ENCODE measurements at places on chromosomes 2 and 18.

GRCh38 chr18:24923138-24923537 lies 428.8 kb downstream of the ZNF521 start:
- no peak for DNase-seq

DNA sequence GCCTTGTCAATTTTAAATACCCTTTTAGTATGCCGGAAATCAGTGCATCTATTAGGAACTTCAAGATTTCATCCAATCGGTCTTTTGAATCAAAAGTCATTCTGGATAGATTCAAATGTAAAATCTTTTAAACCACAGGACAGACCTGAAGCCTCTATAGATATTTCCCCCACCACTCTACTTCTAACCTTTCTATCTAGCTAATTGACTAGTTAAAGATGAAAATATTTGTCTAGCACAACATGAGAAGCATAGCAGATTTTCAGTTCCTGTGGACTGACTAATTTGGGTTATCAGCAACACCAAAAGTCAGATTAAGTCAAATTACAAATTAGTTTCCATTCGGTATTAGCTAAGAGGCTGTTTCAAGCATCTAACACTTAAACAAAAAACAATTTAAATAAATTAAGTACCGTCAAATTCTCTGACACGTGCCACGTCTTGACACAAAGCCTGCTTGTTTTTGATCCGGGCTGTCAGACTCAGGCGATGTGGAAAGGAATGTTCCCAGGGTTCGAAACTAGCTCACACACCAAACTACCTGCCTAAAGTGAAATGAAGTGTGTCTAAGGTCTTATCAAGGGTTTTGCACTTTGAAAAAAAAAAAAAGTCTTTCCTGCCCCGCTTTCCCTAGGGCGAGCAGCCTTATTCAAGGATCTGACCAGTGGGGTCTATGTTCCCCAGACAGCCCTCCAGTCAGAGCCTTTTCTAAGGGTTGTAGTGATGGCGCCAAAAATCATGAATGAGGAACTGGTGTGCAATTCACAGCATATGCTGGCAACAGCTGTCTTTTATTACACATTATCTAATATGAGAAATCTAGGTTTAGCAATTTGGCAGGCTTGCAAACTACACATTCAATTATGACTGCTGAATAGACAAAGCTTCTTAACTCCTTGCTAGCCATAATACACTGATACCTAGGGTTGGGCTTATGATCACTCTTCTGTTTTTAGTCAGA lies 4.7 kb downstream of the CYTIP start:
- peak; percentile 52 for DNase-seq

- DNase-seq: no peak
These were observed 480.2 kb upstream of the ACVR2A start for GRCh38 chr2:147364597-147364996.

DNA sequence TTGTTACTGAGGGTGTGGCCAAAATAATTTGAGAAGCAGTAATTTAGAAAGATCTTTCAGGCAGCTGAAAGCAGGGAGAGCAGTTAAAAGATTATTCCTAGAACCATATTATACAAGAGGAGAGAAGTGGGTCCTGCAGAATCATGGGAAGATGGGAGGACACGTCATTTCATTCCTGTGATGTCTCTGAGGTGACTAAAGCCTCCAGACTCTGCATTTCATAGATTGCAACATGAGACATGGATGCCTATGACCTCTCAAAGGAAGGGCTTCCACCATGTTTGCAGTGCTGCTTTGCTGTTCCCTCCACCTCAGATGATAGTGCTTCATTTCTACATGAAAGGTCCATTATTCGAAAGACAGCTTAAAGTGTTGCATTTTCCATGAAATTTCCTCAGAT lies 788.4 kb downstream of the TSN start:
- no peak for DNase-seq

GRCh38 chr2:8624855-8625398 lies 56.9 kb upstream of the ID2 start:
- DNase-seq: no peak

DNA sequence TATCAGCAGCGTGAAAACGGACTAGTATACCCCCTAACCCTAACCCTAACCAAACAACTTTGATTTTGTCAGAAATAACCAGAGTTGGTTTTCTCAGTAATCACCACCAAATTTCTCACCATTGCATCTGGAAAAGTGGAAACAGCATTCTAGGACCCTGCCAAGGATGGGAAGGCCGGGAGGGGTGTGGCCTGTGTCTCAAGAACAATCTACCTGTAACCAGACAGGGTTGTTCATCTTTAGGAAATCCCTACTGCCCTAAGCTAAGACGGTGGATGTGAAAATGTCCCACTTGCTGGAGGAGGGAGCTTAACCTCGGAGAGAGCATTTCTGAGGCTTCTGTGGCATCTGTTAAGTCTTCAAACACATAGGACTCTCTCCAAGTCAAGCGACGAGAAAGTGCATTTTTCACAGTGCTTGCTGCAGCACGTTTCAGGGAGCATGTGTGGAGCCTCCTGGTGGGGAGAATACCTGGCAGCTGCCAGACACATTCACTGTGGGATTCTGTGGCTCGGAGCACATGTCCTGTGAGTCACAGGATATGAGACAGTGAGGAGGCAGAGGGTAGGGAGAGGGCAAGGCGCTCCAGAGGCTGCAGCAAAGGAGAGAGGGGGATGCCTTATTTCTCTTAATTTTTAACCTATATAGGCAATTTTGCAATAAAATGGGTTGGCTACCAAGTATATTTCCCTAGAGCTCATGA lies 207.5 kb downstream of the SPP2 start:
- DNase-seq: peak; percentile 95

GRCh38 chr2:115165529-115166109 lies 723.2 kb downstream of the DPP10 start:
- DNase-seq: no peak

GRCh38 chr2:209998596-209998995 lies 3.8 kb upstream of the RPE start:
- no peak for DNase-seq

DNA sequence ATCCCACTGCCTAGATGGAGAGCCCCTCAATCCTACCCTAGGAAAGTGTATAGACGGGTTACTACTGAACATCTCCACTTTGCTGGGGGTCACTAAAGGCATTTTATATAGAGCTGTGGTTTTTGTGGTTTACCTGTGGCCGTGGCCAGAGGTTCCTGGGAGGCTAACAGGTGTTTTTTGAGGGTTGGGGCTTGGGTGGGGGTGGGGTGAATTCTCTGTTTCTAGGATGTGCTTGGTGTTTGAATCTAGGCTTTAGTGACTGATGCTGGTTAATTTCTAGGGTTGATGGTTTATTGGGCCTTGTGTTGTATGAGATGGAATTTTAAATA lies 7.7 kb downstream of the HOXD8 start:
- DNase-seq: no peak

GRCh38 chr2:143451642-143452281 lies 322.5 kb downstream of the ARHGAP15 start:
- DNase-seq: peak; percentile 54

GRCh38 chr18:35481960-35482366 lies 15.8 kb downstream of the INO80C start:
- DNase-seq: no peak

GRCh38 chr2:118049140-118049815 lies 35.4 kb upstream of the CCDC93 start:
- no peak for DNase-seq

- DNase-seq: peak; percentile 88
These were observed 115.1 kb upstream of the GPC1 start for GRCh38 chr2:240320204-240320993.

GRCh38 chr2:3343012-3343411 lies 34.6 kb downstream of the EIPR1 start:
- no peak for DNase-seq

GRCh38 chr2:111687911-111688310 lies 196.1 kb downstream of the ANAPC1 start:
- DNase-seq: no peak

DNA sequence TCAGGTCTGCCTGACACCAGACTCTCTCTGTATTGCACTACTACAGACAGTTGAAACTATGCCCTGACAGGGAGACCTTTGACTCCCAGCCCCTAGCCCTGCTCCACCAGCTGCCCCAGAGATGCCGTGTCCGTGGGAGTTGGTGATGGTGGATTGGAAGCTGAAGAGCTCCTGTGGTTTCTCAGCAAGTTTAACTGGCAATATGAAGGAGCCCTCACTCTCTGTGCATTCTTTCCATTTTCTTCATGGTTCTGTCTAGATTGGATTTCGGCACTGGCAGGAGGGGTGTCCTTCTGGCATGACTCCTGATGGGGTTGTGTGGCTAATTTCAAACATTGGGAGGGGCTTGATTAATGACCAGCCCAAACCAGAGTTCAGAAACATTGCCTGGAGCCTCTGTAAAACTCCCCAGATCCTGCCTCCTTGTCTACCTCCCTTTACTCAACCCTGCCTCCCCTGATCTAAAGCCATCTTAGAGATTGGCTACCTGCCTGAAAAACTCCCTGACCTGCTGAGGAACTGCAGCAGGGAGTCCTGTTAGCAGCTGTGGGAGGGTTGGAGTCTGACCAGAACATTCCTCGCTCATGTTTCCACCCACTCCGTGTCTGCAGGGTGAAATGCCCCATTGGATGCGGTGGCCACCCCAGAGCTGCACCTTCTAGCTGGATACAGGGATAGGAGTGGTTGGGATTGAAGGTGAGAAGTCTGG lies 206.9 kb upstream of the SPRED2 start:
- no peak for DNase-seq

DNA sequence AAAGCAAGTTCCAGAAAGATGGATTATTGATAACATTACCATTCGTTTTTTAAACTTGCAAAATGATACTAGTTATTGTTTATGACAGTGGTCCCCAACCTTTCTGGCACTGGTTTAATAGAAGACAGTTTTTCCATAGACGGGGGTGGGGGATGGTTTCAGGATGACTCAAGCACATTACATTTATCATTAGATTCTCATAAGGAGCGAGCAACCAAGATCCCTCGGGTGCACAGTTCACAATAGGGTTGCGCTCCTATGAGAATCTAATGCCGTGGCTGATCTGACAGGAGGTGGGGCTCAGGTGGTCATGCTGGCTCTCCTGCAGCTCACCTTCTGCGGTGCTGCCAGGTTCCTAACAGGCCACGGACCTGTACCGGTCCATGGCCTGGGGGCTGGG lies 86.2 kb downstream of the BCL2 start:
- DNase-seq: no peak

GRCh38 chr18:50586710-50587109 lies 26.8 kb downstream of the MAPK4 start:
- DNase-seq: no peak

GRCh38 chr2:239595726-239596125 lies 194.9 kb upstream of the HDAC4 start:
- no peak for DNase-seq

DNA sequence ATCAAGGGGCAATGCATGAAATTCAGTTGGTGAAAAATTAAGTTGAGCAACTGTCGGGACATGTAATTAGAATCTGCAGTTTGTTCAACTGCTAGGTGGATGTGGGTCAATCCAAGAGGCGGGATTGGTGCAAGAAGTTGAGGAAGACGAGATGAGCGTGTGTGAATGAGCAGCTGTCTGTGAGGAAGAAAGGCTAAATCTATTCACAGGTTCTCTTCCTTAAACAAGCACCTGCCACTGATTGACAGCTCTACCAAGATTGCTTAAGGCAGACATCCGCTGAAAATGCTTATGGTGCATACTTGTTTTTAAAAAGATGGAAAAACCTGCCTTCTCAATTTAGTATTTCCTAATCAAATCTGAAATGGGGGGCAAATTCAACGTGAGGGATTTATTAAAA lies 323.4 kb upstream of the THUMPD2 start:
- no peak for DNase-seq

- no peak for DNase-seq
These were observed 34.5 kb upstream of the DSEL start for GRCh38 chr18:67550872-67551520.

DNA sequence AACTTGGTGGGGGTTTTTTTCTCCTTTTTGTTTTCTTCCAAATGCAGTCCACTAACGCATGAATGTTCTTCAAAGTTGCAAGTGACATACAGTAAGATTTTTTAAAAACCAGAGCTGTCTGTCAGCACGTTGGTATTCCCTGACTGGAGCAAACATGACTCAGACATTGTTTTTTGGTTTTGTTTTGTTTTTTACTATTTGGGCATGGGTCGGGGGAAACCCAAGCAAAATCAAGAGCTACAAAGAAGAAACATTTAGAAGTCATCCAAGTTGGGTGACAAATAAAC lies 726 bp upstream of the CCDC88A start:
- no peak for DNase-seq

- DNase-seq: no peak
These were observed 128.3 kb downstream of the SATB2 start for GRCh38 chr2:199329466-199329865.

DNA sequence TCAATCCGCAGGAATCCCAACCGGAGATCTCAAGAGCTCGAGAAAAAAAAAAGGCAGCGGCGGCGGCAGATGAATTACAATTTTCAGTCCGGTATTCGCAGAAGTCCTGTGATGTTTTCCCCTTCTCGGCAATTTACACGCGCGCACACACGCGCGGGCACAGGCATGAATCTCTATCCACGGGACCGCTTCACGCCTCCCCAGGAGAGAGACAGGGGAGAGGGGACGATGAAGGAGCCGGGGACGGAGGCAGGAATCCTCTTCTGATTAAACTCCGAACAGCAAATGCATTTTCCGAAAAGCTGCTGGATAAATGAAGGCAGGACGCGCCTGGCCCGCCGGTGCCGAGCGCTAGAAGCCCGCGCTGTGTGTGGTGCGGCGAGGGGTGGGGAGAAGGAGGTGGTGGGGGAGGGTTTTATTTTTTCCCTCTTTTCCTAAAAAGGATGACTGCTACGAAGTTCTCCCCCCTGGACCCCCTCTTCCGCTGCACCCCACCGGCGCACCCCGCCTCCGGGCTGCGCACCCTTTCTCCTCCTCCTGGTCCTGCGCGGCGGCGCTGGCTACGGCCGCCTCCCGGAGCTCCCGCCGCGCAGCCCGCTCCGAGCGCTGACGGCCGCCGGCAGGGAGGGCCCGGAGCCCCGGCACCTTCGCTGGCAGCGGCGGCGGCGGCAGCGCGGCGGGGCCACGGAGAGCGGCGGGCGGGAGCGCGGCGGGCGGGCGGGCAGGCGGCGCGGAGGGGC lies at the start of gene BCL2:
TSS of gene BCL2 (minus strand) at position 387 of the 740 bp plus-strand sequence.
- DNase-seq: no peak

GRCh38 chr2:12498286-12498685 lies 218.4 kb upstream of the TRIB2 start:
- DNase-seq: no peak

GRCh38 chr2:72681016-72681995 lies 144.5 kb downstream of the EXOC6B start:
- DNase-seq: no peak
